ENCODE measurements at places on chromosomes 7 and 10. TPM values are rescaled to one million over a fixed set of nuclear protein-coding genes. Genes with fewer than 3 reads are reported as not detected.

DNA sequence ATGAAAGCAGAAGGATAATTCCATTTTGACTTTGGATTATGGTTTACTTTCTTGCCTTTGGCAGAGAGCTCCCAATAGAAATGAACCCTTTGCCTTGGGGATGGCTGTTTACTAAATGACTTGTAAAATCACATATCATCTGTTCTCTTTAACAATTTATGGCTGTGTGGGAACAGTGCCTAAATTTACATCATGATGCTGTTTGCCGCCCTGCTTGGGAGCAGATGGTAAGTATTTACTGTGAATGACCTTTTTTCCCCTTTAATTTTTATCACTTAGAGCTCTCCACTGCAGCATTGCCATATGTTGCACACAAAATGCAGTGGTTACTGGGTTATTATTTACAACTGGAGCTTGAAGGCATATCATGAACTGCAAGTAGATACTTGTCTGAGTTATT lies 13.4 kb downstream of the HEPACAM2 start:
- no peak for DNase-seq

Gene MGMT
- 14.3 TPM for total RNA-seq

DNA sequence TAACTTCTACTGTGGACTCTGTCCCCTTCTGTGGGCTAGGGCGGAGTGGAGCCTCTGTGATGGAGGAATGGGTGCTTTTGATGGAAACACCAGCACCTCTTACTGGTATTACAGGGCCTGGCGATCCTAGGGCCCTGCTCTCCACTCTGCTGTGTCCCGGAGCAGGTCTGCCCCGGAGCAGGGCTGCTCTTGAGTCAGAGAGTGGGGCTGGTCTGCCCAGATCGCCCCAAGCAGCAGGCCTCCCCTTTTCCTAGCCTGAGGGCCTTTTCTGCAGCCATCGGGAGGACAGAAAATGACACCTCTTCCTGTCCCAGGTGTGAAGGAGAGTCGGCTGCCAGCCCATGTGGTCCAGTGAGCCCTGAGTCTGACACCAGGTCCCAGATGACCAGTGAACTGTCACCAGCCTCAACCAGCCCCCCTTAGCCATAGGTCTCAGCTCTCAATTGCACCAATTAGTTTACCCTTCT lies 1.4 kb downstream of the ZNF282 start:
- no peak for DNase-seq

Gene CNPY1
- total RNA-seq: not detected

DNA sequence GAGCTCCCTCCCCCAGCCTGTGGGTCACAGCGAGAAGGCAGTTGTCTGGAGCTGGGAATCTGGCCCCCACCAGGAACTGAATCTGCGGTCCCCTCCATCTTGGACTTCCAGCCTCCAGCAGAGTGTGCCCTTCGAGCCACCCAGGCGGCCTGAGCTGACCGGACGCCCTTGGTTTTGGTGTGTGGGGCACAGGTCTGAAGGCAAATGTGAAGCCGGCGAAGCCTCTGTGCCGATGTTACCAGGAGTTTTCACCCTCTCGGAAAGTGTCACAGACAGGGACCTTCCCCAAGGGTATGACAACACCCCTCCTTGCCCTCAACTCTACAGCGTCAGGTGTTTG lies 109.1 kb downstream of the DNAJB6 start:
- DNase-seq: no peak

DNA sequence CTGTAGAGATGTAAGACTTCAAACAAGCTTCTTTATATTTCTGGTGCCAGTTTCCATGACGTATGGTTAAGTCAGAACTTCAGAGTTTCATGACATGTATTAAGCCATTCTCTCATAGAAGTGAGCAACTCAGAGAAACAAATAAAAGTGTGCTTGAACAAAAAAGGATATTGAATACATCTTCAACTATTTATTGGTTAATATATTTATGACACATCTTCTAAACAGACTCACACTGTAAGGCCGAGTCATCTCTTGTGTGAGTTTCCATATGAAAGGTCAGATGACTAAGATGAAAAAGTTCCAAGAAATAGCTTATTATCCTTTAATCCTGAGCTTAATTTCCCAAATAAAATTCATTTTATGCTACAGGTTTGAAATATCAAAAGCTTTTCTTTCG lies 105.5 kb upstream of the CSTF2T start:
- DNase-seq: no peak

Data from left lung (tissue), 14 donors.